Nephron progenitor cell (in vitro differentiated cells): ENCODE measurements at places on chromosomes 7 and 10.

- H3K36me3 ChIP-seq = no peaks in the 10 kb centered on the region
- peaks cover 14% of the 10 kb centered on the region for H3K27me3 ChIP-seq
- no peak for DNase-seq
- H3K4me1 ChIP-seq = peaks cover 5% of the 10 kb centered on the region
- H3K27ac ChIP-seq = no peak overlapping the region
Observed at GRCh38 chr10:120543291-120543690, 86.3 kb downstream of the PLPP4 start.

DNA sequence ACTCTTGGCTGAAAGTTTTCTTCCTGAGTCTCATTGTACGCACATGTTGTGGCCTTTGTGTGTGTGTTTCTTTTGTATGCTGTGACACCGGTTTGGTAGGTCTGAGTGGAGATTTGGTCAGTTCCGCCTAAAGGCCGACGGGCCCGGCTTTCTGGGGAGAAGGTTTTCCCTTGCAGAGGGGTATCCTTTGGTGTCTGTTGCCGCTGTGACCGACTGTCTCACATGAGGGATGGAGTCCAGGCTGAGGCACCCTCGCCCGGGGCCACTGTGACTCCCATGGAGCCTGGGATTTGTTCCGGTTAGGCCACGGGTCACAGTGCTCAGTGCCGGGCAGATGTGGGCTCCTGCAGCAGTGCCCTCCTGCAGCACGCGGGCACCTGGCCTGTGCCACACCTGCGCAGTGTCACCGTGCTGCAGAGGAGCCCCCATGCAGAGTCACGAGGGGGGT lies 19.4 kb downstream of the INPP5A start:
- peaks cover 10% of the 10 kb centered on the region for H3K36me3 ChIP-seq
- no peak for DNase-seq
- H3K27ac ChIP-seq = peak overlapping the region; percentile 49
- peaks cover 19% of the 10 kb centered on the region for H3K4me1 ChIP-seq
- peaks cover 4% of the 10 kb centered on the region for H3K27me3 ChIP-seq

- no peaks in the 10 kb centered on the region for H3K4me1 ChIP-seq
- no peak for DNase-seq
- no peak overlapping the region for H3K27ac ChIP-seq
- H3K4me3 ChIP-seq = no peak overlapping the region
- H3K27me3 ChIP-seq = peaks cover 3% of the 10 kb centered on the region
Observed at GRCh38 chr10:95176101-95176500, 17.9 kb upstream of the ACSM6 start.

DNA sequence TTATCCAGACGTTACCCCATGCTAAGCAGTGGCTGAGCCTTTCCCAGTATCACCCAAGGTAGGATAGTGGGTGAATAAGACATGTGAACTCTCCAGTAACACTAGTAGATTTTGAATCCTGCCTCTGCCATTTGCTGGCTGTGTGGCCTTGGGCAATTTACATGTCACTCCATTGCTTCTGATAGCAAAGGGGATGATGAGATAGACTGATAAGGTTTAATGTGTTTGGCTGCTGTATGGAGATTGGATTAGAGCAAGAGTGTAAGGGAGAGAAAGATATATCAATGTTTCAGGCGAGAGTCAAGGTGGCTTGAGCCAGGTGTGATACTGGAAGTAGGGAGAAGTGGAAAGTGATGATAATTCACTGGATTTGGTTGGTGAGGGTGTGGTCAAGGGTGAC lies 40.1 kb upstream of the EEPD1 start:
- no peak overlapping the region for H3K4me3 ChIP-seq
- no peak overlapping the region for H3K27ac ChIP-seq
- H3K27me3 ChIP-seq = peaks cover 13% of the 10 kb centered on the region
- no peaks in the 10 kb centered on the region for H3K36me3 ChIP-seq
- no peak for DNase-seq

- H3K4me1 ChIP-seq = no peaks in the 10 kb centered on the region
- peaks cover 51% of the 10 kb centered on the region for H3K27me3 ChIP-seq
- H3K4me3 ChIP-seq = no peak overlapping the region
- DNase-seq = no peak
- H3K27ac ChIP-seq = no peak overlapping the region
Observed at GRCh38 chr10:8280946-8281345, 226.5 kb downstream of the GATA3 start.

GRCh38 chr7:99042957-99043356 lies 101.0 kb downstream of the SMURF1 start:
- no peaks in the 10 kb centered on the region for H3K4me1 ChIP-seq
- no peak overlapping the region for H3K4me3 ChIP-seq
- peaks cover 75% of the 10 kb centered on the region for H3K36me3 ChIP-seq
- DNase-seq = no peak

- H3K27ac ChIP-seq = peak overlapping the region; percentile 95
- H3K4me1 ChIP-seq = peaks cover 84% of the 10 kb centered on the region
- H3K36me3 ChIP-seq = peaks cover 20% of the 10 kb centered on the region
- no peaks in the 10 kb centered on the region for H3K27me3 ChIP-seq
- no peak for DNase-seq
Observed at GRCh38 chr7:47488201-47488968, 93.5 kb downstream of the TNS3 start.

DNA sequence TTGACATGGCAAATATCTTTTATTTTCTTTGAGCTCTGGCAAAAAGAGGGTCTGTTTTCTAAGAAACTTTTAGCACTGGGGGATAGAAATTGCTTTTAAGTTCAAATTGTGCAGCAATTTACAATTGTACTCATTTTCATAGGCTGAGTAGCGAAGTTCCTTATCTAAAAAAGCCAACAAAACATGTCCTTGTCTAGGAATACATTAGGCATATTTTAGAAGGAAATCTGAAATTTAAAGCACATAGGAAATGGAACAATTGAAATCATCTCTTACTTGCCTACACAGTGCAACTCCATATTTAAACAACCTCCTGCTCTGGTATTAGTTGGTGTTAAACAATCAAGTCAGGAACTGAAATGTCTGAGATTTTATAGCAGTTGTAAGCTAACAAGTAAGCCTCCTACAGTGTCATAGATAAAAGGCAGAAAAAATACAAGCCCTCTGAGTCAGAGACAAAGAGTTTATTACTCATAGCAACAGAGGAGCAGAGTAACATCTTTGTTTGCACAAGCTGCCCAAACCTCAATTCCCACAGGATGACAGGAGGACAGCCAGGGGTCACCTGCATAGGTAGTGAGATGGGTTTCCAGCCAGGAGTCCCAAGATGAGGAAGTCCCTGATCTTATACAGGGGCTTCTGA lies 280.2 kb upstream of the HGF start:
- no peak overlapping the region for H3K4me3 ChIP-seq
- no peak for DNase-seq
- H3K27me3 ChIP-seq = no peaks in the 10 kb centered on the region
- peaks cover 47% of the 10 kb centered on the region for H3K4me1 ChIP-seq
- H3K27ac ChIP-seq = peak overlapping the region; percentile 87

- no peak overlapping the region for H3K27ac ChIP-seq
- H3K36me3 ChIP-seq = no peaks in the 10 kb centered on the region
- no peak for DNase-seq
- peaks cover 48% of the 10 kb centered on the region for H3K4me1 ChIP-seq
Observed at GRCh38 chr7:94352887-94353286, 41.8 kb upstream of the COL1A2 start.

- peaks cover 6% of the 10 kb centered on the region for H3K36me3 ChIP-seq
- no peak overlapping the region for H3K27ac ChIP-seq
- H3K27me3 ChIP-seq = no peaks in the 10 kb centered on the region
- peaks cover 9% of the 10 kb centered on the region for H3K4me1 ChIP-seq
- peak; percentile 21 for DNase-seq
Observed at GRCh38 chr10:58588673-58589265, 76.1 kb downstream of the BICC1 start.

- DNase-seq = no peak
- H3K27ac ChIP-seq = no peak overlapping the region
- peaks cover 9% of the 10 kb centered on the region for H3K36me3 ChIP-seq
- no peaks in the 10 kb centered on the region for H3K4me1 ChIP-seq
- H3K27me3 ChIP-seq = peaks cover 2% of the 10 kb centered on the region
- no peak overlapping the region for H3K4me3 ChIP-seq
Observed at GRCh38 chr7:135990258-135990657, 13.1 kb upstream of the MTPN start.

DNA sequence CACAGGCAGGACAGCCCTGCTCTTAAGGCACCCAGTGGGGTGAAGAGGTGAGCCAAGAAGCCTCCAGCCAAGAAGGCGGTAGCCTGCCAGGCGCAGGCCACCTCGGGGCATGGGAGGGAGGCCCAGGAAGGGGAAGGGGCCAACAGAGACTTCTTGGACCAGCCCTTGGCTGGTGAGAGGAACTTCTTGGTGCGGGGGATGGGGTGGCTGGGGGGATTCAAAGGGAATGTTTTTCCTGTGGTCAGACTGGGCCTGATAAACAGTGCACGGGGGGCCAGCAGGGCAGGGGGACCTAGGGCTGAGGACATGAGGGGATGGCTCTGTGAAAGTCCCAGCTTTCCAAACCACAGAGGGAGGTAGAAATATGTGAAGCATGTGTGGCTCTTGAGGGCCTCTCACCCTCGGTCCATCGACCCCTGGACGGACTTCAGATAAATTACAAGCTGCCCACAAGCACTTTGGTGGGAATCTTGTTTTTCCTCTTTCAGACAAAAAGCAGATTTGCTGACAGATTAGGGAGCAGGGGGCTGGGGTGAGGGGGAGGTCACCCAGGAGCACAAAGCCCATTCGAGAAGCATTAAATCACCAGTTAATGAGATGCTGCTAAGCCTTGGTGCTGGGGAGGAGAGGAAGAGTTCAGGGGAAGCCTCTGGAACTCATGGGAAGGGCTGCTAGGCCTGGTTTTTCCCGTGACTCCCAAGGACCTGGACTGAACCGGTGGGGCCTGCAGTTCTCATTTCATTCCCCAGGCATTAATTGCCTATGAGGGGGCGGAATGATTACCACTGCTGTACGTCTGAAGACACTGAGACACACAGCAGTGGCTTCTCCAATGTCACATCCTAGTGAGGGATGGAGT lies 11.3 kb downstream of the CRYGN start:
- H3K4me3 ChIP-seq = peak overlapping the region; percentile 74
- H3K36me3 ChIP-seq = no peaks in the 10 kb centered on the region
- DNase-seq = peak; percentile 74

- no peaks in the 10 kb centered on the region for H3K27me3 ChIP-seq
- peaks cover 5% of the 10 kb centered on the region for H3K4me1 ChIP-seq
- peak overlapping the region; percentile 62 for H3K27ac ChIP-seq
- peaks cover 92% of the 10 kb centered on the region for H3K36me3 ChIP-seq
- no peak for DNase-seq
Observed at GRCh38 chr10:84397735-84398144, 69.4 kb downstream of the CCSER2 start.

DNA sequence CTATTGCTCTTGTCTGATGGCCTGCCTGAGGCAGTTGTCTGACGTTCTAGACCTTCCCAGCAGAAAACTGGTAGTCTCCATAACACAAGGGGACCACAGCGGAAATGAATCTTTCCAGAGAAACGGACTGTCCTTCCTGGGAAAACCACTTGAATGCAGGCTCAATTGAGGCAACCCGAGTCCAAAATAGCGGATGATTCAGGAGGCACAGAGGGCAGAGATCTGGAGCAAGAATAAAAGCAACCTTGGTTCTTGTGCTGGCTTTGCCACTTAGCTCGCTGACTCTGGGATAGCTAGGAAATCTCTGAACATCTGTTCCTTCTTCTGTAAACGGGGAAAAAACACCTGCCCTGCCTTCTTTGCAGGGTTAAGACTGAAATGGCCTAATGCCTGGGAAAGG lies 178.8 kb downstream of the NEURL1 start:
- DNase-seq = no peak
- H3K27ac ChIP-seq = no peak overlapping the region
- no peak overlapping the region for H3K4me3 ChIP-seq
- H3K36me3 ChIP-seq = no peaks in the 10 kb centered on the region

DNA sequence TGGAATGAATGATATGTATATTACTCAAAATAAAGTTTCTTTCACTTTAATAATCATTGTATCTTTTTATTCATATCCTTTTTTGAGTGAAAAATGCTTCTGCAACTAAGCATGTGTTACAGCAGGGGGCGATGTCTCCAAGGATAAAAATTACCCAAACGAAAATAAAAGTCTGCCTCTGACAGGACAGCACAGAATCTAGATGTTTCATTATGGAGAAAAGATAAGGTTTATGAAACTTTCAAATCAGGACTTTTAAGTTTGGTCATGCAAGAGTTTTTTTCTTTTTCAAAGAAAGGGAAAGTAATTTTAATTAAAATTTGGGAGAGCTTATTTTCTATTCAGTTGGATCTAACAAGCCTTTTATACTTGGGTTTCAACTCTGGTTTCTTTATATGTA lies 48.4 kb downstream of the TES start:
- peak; percentile 16 for DNase-seq
- H3K27ac ChIP-seq = no peak overlapping the region
- H3K4me3 ChIP-seq = no peak overlapping the region
- no peaks in the 10 kb centered on the region for H3K27me3 ChIP-seq

- DNase-seq = no peak
- H3K27ac ChIP-seq = no peak overlapping the region
- H3K4me3 ChIP-seq = no peak overlapping the region
- H3K4me1 ChIP-seq = peaks cover 41% of the 10 kb centered on the region
- H3K27me3 ChIP-seq = peaks cover 12% of the 10 kb centered on the region
Observed at GRCh38 chr7:23020742-23021401, 6.9 kb upstream of the HYCC1 start.

DNA sequence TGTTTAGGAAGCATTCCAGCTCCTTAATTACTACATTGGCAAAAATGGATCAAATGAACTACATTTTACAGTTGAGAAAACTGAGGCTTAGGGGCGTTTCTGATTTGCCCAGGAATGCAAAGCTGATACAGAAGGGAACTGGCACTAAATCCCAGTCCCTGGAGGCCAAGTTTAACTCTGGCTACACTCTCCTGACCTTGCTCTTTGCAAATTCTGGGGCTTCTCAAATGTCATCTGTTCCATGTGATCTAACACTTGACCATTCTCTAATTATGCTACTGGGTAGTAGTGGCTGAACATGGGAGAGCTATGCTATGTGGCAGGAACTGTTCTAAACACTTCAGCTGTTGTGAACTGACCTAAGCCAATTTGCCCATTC lies 11.3 kb upstream of the HABP2 start:
- no peak overlapping the region for H3K4me3 ChIP-seq
- H3K4me1 ChIP-seq = peaks cover 20% of the 10 kb centered on the region
- DNase-seq = no peak
- peaks cover 14% of the 10 kb centered on the region for H3K27me3 ChIP-seq
- H3K36me3 ChIP-seq = no peaks in the 10 kb centered on the region
- H3K27ac ChIP-seq = no peak overlapping the region

DNA sequence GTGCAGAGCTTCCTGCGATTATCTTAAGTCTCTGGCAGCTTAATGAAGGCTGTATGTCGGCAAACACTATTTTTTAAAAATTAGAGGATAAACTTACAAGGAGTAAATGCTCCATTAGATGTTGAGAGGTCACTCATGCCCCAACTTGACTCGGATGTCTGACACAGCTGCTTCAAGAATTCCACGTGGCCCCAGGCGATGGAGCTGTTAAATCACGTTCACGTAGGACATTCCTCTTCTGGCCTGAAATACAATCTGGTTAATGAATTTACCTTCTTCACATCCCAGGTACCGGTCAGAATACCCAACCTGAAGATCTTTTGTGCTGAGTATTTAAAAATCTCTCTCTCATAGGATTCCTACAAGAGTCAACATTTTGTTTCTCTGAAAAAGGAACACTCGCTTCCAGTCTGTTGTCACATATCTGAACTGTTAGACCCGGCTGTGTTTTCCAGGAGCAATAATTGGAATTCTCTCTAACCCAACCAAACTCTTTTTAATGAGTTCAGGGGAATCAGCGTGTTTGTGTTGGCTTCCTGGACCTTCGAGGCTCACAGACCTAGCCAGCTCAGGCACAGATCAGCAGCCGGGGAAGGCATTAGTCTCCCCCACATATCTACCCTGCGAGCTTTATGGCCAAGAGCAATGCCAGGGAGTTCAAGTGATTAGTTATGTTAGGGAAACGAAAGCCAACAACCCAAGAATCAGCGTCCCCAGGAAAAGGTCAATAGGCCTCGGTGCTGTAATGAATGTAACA lies 284.9 kb downstream of the FGFR2 start:
- peaks cover 5% of the 10 kb centered on the region for H3K36me3 ChIP-seq
- H3K27me3 ChIP-seq = peaks cover 4% of the 10 kb centered on the region
- peak overlapping the region; percentile 85 for H3K27ac ChIP-seq
- no peak for DNase-seq
- peak overlapping the region; percentile 31 for H3K4me3 ChIP-seq
- peaks cover 68% of the 10 kb centered on the region for H3K4me1 ChIP-seq
